ENCODE measurements at places on chromosomes 3 and 15. TPM values are rescaled to one million over a fixed set of nuclear protein-coding genes. Genes with fewer than 3 reads are reported as not detected.

Gene CHRNA5
- 1.6 TPM for total RNA-seq

Gene GP9
- not detected for total RNA-seq

- DNase-seq = no peak
These were observed 41.8 kb upstream of the UBE2E2 start for GRCh38 chr3:23161308-23161707.

DNA sequence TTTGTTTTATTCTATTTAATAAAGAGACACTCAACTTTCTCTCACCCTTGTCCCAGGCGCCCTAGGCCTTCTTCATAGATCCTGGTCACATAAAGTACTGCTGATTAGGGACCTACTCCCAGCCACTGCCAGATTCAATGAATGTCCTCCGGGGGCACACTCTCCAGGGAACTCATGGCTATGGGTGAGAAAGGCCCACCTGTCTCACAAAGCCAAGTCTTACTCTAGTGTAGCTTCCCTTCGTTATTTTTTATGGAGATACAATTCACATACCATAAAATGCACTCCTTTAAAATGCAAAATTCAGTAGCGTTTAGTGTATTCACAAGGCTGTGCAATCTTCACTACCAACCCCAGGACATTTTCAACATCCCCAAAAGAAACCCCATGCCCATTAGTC lies 87.8 kb downstream of the ADCY5 start:
- no peak for DNase-seq

DNA sequence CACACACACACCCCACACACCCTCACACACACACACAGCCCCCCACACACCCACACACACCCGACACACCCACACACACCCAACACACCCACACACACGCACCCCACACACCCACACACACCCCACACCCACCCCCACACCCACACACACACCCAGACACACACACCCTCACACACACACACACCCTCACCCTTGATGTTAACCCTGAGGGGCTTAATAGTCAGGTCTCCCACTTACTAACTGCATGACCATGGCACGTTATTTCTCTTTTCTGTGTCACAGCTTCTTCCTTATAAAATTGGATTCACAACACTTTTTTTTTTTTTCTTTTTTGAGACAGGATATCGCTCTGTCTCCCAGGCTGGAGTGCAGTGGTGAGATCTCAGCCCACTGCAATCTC lies 2.8 kb downstream of the GRM2 start:
- peak; percentile 5 for DNase-seq

DNA sequence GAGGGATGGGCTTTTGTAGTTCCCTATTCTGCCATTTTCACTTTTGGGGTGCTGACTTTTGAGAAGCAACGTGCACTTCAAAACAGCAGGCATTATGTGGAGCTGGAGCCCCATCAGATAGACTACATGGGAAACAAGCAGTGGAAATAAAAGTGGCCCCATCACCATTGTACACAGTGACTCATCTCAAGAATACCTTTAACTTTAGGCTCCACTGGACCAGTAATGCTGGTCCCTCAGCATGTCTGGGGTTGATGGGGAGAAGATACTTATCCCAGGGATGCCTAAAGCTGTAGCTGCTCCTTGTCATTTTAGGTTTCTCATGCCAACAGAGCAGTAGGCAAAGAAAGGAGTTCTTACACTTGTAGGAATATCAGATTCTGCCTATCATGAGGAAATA lies 45.0 kb downstream of the LSM3 start:
- no peak for DNase-seq

GRCh38 chr15:59199626-59200465 lies 6.8 kb upstream of the LDHAL6B start:
- no peak for DNase-seq

Gene LRRIQ4
- not detected for total RNA-seq

Gene C15orf40
- total RNA-seq = 9.3 TPM

- no peak for DNase-seq
These were observed 138.0 kb upstream of the RAD18 start for GRCh38 chr3:9101286-9101685.

DNA sequence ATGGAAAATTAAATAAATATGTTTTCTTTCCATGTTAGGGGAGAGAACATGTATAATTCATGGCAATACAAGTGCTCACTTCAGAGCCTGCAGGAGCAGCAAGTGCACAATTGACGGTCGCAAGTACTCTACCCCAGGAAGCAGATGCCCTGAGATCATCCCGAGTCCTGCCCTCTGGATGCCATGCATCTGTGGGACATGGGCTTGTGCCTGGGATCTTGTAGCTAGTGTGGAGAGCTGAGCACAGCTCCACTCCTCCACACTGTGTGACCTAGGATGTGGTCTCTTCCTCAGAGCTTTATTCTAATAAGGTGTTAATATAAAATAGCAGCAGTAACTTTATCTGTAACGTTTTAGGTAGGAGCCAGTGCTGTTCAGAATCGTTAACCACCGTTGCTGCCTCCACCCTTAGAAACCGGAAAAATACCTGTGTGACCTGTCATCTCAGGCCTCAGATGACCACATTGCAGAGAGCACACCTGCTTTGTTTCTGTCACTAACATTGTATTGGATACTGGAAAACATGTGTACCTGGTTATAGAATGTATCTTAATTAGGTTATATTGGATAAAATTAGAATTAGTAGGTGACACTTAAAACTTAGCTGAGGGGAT lies 105.0 kb upstream of the GOLGA6L6 start:
- DNase-seq = no peak

- DNase-seq = no peak
These were observed 288.6 kb downstream of the NTRK3 start for GRCh38 chr15:87967951-87968350.

- no peak for DNase-seq
These were observed 8.2 kb downstream of the CHST14 start for GRCh38 chr15:40479024-40479423.

DNA sequence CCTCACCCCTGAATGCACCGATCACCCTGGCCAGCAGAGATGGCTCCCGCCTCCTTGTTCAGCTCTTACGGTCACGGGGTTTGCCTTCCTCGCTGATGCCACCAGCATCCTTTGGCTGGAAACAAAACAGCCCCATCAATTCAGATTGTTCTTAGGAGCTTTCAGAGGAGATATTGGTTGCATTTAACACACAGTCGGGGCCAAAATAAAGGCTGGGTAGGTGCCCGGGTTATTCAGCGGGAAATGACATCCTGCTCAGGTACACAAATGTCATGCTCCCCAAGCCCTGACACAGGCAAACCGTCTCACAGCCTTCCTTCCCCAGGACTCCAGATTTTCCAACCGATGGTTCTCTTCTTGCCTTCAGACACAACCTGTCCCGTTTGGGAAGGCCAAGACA lies 62.4 kb upstream of the MEF2A start:
- DNase-seq = no peak

DNA sequence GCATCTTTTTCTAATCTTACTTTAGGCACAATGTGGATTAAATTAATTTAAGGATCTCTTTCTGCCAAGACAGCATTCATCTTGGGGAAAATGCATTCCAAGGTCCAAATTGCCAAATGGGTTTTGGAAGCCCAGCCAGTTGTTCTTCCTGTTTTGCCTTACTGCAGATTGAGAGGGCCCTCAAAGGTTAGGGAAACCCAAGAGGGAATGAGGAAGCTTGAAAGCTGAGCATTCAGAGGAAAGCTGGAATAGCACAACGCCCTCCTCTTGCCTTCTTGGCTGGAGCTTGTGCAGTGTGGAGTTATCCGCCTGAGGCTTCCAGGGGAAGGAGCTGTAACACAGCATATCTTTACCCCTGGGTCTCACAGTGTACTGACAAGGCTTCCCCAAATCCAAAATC lies 18.2 kb upstream of the SACM1L start:
- no peak for DNase-seq

DNA sequence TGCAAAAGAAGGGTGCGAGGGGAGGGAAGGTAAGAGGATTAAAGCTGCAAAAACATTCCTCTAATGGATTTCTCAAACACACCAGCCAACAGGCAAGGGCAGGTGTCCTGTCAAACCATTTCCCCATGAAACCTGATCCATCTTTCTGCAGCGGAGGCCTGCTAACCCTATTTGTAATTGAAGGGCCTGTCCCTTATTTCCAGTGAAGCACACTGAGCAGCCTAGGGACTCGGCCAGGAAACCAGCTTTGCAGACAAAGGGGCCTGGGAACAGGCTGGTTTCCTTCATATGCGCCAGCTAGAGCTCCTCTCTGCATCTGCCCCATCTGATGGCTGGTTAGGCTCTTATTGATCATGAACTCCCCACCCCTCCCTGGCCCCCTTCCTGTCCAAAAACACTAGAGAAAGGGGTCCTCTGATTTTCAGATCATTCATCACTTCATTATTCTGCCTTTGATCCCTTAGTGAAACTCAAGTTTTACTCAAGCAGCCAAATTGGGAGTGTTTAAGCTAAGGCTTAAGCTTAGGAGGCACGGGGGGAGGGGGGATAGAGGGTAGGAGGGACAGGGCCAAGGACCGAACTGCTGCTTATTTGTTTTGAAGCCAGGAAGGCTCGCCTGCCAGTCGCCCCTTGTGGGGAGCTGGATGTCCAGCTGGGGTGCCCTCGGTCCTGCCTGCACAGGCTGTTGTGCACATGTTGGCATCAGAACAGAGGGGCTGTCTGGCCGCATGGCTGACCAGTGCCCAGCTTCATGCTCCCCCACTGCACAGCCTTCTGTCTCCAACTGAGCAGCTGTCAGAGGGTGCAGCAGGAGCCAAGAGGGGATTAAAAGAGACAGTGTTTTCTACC lies 53.1 kb downstream of the BOC start:
- DNase-seq = peak; percentile 62

- DNase-seq = no peak
These were observed 19.4 kb downstream of the CCDC32 start for GRCh38 chr15:40545457-40545856.

Gene GOLGA6L9
- 5.2 TPM for total RNA-seq

Gene SLC15A2
- 2.3 TPM for total RNA-seq

- DNase-seq = no peak
These were observed 75.9 kb upstream of the RASGRF1 start for GRCh38 chr15:79166311-79166955.

Gene KCNAB1
- total RNA-seq = 5.3 TPM

DNA sequence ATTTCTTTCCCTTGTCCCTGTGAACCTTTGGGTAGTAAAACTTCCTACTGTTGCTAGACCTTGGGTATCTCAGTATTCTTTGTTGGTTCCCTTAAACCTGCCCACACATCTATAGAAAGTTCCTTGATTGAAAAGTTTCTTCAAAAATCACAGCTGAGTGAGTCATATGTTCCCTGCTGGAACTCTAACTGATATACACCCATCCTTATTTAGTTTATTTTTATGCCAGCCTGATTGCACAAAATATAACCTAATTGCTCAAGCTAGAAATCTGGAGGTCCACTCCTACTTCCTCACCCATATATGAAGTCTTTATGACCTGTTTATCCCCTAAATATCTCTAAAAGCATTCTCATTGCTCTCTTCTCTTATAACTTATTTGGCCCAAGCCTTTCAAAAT lies 13.7 kb upstream of the GJD2 start:
- no peak for DNase-seq

Gene BRK1
- total RNA-seq = 32.7 TPM

DNA sequence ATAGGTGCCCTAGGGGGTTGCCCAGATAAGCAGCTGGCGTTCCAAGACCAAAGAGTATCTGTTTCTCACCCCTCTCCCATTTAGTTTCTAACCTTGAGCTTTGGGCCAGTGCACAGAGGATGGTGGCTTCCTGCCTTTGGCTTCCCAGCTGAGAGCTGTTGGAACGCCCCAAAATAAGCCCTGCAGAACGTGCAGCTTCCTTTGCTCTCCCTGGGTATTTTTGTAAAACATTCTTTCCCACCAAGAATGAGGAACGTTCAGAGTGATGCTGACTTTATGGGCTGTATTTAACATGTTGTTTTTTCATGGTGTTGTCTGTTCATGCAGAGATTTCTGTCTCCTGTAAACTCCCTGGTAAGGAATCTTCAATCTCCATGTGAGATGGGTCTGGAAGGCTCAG lies 63.8 kb downstream of the LPP start:
- no peak for DNase-seq

Gene TRIM59
- total RNA-seq = 2.1 TPM

Gene QRICH1
- 63.6 TPM for total RNA-seq

Gene TMC3
- total RNA-seq = 0.33 TPM

DNA sequence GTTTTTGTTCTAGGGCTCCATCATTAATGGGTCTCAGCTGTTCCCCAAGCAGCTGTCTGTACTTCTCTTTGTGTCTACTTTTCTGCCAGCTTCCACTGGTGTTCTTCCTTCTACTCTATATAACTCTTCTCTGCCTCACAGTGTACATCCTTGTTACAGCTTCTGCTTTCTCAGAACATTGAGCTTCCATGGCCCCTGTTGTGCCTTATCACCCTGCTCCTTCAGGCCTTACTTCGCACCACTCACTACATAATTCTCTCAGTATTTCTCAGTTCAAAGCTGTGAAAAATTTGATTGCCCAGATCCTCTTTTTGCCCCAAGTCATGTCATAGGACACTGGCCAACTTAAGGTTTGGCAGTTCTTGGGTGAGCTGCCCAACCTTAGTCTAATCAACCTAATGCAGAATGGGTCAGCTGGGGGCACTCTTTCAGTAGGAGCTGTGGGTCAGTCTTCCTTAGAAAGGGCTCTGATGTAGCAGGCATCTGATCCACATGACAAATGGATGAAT lies 28.9 kb downstream of the CSTA start:
- no peak for DNase-seq

Gene VGLL3
- total RNA-seq = 10.2 TPM

- DNase-seq = peak; percentile 43
These were observed 14.3 kb downstream of the TPM1 start for GRCh38 chr15:63056829-63057228.

Gene DAZL
- total RNA-seq = not detected

DNA sequence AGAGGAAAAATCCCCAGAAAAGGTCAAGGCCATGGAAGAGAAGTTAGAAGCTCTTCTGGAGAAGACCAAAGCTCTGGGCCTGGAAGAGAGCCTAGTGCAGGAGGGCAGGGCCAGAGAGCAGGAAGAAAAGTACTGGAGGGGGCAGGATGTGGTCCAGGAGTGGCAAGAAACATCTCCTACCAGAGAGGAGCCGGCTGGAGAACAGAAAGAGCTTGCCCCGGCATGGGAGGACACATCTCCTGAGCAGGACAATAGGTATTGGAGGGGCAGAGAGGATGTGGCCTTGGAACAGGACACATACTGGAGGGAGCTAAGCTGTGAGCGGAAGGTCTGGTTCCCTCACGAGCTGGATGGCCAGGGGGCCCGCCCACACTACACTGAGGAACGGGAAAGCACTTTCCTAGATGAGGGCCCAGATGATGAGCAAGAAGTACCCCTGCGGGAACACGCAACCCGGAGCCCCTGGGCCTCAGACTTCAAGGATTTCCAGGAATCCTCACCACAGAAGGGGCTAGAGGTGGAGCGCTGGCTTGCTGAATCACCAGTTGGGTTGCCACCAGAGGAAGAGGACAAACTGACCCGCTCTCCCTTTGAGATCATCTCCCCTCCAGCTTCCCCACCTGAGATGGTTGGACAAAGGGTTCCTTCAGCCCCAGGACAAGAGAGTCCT lies 9.0 kb downstream of the MAP1A start:
- DNase-seq = no peak

Gene MAPK6
- 7.3 TPM for total RNA-seq

Measured in body of pancreas (tissue), 4 donors.